ENCODE measurements at places on chromosomes 16 and 17. TPM values are rescaled to one million over a fixed set of nuclear protein-coding genes. Genes with fewer than 3 reads are reported as not detected.

The TAT gene
- 0.14 TPM for polyA plus RNA-seq

The C17orf113 gene
- not detected for polyA plus RNA-seq

The GALR2 gene
- polyA plus RNA-seq, result 0.63 TPM

The SLC38A8 gene
- not detected for polyA plus RNA-seq

The SLC13A5 gene
- not detected for polyA plus RNA-seq

DNA sequence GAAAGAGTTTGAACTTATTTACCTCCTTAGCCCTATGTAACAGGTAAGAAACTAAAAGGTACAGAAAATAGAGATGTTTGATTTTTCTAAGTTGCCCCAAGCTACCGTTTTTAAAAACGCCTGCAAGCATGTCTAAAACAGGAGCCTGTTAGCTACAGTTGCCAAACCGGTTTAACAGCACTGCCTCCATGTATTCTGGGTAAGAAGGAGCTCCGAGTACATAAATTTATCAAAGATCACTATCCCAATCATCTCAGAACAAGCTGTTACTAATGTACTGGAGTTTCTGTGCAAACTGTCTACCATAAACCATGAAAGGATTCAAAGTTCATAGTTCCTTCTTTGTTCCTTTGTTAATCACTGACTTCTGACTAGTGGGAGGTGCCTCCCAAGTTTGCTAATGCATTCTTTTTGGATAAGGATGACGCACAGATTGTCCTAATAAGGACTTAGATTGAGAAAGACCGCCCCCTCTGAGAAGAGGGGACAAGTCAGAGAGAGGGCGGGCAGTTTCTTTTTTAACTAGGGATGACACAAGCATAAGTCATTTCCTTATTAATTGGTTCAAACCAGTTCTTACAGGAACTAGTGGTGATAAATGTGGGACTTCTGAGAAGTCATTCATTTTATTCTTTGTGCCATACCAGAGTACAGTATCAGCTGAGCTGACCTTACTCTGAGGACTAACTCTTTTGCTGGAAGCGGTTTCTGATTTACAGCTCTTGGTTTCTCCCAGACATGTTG, 55.3 kb downstream of the TUBD1 start:
- peak overlapping the region; percentile 97 for H3K27ac ChIP-seq
- peaks cover 35% of the 10 kb centered on the region for H3K4me1 ChIP-seq
- H3K36me3 ChIP-seq, result peaks cover 7% of the 10 kb centered on the region
- H3K27me3 ChIP-seq, result no peaks in the 10 kb centered on the region
- peak; percentile 97 for DNase-seq
- H3K4me3 ChIP-seq, result peak overlapping the region; percentile 91

GRCh38 chr17:3688027-3688553, 7.9 kb downstream of the P2RX5 start:
- DNase-seq, result no peak
- no peak overlapping the region for H3K4me3 ChIP-seq
- H3K27me3 ChIP-seq, result no peaks in the 10 kb centered on the region
- no peaks in the 10 kb centered on the region for H3K36me3 ChIP-seq
- no peak overlapping the region for H3K27ac ChIP-seq

GRCh38 chr16:64051824-64052223, 1070.0 kb downstream of the CDH11 start:
- H3K27me3 ChIP-seq, result no peaks in the 10 kb centered on the region
- no peak overlapping the region for H3K4me3 ChIP-seq
- H3K27ac ChIP-seq, result no peak overlapping the region
- H3K36me3 ChIP-seq, result no peaks in the 10 kb centered on the region

DNA sequence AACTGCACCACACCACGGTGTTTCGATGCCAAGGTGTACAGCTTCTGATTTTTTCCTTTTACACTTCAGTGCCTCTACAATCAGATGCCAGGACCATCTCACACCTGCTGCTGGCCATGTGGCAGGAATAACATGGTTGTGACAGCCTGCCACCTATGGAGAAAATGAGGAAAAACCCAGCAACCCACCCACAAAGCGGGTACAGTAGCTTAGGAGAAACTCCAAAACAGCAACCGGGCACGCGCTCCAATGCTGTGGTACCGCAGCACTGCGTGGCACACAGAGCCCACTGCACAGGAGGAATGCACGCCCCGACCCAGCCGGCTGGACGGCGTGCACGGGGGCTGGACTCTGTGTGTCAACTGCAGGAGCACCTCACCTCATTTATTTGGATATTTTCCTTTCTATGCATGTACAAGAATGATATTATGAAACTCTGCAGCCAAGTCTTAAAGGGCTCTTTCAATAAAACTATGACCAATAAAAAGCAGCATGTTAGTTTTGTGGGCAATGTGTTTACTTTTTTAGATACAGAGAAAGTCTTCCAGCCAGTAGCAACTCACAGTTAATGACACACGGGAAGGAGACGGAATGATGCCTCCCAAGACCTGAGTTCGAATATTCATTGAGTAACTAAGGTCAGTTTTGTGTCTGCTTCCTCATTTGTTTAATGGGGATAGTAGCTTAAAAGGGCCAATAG, 45.9 kb downstream of the MAP1LC3B start:
- H3K36me3 ChIP-seq, result no peaks in the 10 kb centered on the region
- H3K4me3 ChIP-seq, result no peak overlapping the region

- H3K4me1 ChIP-seq, result no peaks in the 10 kb centered on the region
- H3K27ac ChIP-seq, result no peak overlapping the region
- no peaks in the 10 kb centered on the region for H3K27me3 ChIP-seq
- no peaks in the 10 kb centered on the region for H3K36me3 ChIP-seq
- DNase-seq, result no peak
Observed at GRCh38 chr17:1931844-1932579, 93.1 kb downstream of the RTN4RL1 start.

GRCh38 chr16:24771779-24772157, 42.3 kb downstream of the TNRC6A start:
- H3K36me3 ChIP-seq, result no peaks in the 10 kb centered on the region
- H3K27ac ChIP-seq, result no peak overlapping the region
- H3K4me1 ChIP-seq, result peaks cover 3% of the 10 kb centered on the region
